CD14-positive monocyte (primary cell): ENCODE measurements at places on chromosomes 11 and 22. TPM values are rescaled to one million over a fixed set of nuclear protein-coding genes. Genes with fewer than 3 reads are reported as not detected.

- no peak for DNase-seq
Observed at GRCh38 chr11:103998826-103999508, 37.5 kb upstream of the DDI1 start.

- DNase-seq: no peak
Observed at GRCh38 chr22:39087881-39088684, 9.0 kb upstream of the APOBEC3H start.

DNA sequence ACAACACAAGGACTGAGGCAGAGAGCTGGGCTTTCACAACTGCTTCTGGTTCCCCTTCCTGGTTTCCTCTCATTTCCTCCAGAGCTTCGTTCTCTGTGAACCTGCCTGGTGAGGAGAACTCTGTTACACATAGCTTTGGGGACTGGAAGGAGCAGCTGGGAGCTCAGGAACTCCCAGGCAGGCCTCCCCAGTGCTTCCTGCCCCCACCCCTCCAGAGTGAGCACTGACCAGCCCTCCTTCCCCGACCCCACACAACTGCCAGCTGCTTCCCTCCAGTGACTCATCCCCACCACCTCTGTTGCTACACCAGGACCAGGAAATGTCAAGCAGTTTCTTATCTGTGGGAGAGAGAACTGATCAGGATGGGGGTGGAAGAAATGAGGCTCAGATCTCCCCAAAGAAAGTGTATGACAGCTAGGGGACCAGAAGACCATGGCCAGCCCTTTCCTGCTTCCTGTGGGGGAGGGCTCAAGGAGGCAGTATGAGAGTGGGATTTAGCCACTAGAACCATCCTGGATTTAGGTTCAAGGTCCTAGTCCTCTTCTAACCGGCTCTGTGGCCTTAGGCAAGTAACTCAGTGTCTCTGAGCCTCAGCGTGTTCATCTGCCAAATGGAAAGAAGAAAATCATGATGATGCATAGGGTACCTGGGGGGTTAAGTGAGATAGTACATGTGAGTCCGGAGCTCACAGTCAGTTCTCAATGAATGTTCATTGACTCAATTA lies 4.5 kb upstream of the TP53I11 start:
- peak; percentile 86 for DNase-seq

DNA sequence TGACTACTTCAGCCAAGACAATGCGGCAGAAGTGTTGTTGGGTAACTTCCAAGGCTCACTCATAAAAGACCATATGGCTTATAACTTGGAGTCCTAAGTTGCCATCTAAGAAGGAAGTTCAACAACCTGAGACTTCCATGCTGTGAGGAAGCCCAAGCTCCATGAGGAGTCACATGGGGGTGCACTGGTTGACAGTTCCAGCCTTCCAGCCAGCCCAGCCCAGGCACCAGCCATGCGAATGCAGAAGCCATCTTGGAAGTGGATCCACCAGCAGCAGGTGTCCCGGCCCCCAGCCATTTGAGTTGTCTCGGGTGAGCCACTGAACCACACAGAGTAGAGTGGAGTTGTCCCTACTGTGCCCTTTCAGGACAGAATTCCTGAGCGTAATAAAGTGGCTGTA lies 32.8 kb upstream of the WNT7B start:
- DNase-seq: no peak

Gene OR5B21
- not detected for polyA plus RNA-seq

Gene RFPL3
- not detected for polyA plus RNA-seq

GRCh38 chr22:24843048-24843447 lies 37.0 kb downstream of the SGSM1 start:
- no peak for DNase-seq

GRCh38 chr11:94002226-94002625 lies 18.9 kb upstream of the HEPHL1 start:
- no peak for DNase-seq

GRCh38 chr11:110287537-110287936 lies 8.9 kb downstream of the RDX start:
- DNase-seq: no peak
